Upper lobe of left lung (tissue), 6 donors: ENCODE measurements at places on chromosomes 6 and 20.

DNA sequence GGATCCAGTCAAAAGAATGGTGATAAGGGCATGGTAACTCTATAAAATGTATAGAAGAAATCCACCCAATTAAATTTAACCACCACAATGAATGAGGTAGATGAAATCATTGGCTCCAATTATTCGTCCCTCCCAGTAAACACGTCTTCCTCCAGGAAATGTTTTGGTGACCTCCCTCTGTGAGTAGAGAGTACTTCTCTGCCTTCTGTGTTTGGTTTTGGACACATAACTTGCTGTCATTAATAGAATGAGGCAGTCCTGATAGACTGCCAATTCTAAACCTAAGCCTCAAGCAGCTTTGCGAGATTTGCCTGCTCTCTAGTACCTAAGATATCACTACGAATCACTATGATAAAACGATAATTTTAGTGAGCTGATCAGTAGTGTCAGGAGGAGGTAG is 632.8 kb downstream of the HDGFL1 start:
- no peak for DNase-seq

- no peak for DNase-seq
Measured at GRCh38 chr6:123467392-123467791, 169.4 kb downstream of the TRDN start.

DNA sequence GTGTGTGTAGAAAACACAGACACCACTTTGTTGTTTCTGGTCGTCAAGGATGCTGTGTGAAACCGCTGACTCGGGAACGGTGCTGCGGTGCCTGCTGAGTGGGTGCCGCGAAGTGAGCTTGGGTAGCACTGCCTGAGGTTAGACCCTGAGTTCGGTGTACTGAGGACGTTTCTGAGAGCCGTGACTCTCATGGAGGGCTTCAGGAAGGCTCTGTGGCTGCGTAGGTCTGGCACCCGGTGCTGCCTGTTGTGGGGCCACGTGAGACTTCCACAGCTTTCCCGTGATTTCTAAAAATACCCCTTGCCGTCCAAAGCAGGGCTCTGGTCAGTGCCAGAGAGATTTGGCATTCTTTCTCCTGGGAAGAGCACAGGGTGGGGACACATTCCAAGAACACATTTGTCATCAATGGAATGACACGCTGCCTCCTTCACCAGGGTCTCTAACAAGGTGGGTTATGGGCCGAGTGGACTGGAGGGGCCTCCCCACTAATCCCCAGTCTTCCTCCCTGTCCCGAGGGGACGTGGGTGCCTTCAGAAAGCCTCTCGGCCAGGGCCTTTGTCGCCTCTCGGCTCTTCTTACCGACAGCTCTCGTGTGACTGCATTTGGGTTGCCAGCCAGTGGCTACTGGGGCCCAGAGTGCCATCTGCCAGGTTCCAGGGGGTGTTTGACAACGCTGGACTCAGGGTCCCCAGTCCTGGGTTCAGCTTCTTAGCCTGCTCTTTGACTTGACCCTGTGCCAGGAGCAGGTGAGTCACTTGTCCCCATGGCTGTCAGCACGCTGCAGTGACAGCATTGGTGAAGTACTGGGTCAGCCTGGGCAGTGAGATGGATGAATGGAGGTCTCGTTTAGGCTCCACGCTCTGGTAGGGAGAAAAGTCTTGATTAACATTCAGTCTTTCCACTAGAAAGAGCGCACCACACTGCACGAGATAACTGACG is 62.2 kb downstream of the SYNJ2 start:
- no peak for DNase-seq

DNA sequence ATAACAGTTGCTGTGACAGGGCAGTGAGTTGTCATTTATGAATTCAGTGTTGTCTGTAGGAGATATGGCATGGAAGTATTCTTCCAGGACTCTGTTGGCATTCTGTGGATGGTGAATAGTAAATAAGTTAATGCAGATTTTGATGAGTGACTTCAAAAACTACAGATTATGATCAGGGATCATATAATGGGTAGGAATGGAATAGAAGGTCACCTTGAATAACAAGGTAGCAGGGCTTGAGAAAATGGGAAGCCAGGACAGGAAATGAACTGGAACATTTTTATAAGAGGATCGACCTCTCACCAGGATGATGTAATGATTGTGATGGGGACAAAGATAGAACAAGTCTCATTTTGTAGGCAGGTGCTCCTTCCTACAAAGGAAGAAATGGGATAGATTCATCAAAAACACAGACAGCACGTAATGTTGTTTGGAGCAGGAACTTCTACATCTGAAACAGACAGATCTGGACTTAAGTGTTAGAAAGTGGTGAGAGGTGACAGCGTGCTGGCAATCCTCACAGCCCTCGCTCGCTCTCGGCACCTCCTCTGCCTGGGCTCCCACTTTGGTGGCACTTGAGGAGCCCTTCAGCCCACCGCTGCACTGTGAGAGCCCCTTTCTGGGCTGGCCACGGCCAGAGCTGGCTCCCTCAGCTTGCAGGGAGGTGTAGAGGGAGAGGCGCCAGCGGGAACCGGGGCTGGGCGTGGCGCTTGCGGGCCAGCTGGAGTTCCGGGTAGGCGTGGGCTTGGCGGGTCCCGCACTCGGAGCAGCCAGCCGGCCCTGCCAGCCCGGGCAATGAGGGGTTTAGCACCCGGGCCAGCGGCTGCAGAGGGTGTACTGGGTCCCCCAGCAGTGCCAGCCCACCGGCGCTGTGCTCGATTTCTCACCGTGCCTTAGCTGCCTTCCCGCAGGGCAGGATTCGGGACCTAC is 30.8 kb upstream of the SSR1 start:
- no peak for DNase-seq

DNA sequence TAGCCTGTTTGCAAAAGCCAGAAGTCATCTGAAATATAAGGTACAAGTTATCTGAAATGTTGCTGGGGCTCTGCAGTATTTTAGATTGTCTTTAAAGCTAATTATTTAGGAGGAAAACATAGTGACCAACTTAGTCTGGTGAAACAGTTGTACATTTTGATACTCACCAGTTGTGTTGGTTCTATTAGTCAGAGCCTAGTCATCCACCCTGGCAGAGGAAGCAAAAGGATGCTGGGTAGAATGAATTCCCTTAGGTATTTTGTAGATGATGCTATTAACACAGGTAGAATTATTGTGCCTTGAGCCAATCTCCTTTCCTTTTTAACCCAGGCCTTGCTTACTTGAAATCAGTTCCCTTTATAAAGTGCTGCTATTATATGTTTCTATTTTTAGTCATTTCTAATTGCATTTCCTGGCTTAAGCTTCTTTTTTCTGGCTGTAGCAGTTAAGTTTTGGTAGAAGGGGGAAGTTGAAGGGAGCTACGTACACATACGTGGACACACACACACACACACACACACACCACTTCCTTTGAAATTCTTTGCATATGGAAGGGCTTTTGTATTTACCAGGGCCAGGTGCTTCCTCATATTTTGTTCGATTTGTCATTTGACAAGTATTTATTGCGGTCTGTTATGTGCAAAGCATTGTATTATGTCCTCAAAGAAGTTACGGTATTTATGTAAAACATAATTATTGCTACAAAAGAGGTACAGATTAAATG is 82.4 kb downstream of the RTN4IP1 start:
- no peak for DNase-seq

DNA sequence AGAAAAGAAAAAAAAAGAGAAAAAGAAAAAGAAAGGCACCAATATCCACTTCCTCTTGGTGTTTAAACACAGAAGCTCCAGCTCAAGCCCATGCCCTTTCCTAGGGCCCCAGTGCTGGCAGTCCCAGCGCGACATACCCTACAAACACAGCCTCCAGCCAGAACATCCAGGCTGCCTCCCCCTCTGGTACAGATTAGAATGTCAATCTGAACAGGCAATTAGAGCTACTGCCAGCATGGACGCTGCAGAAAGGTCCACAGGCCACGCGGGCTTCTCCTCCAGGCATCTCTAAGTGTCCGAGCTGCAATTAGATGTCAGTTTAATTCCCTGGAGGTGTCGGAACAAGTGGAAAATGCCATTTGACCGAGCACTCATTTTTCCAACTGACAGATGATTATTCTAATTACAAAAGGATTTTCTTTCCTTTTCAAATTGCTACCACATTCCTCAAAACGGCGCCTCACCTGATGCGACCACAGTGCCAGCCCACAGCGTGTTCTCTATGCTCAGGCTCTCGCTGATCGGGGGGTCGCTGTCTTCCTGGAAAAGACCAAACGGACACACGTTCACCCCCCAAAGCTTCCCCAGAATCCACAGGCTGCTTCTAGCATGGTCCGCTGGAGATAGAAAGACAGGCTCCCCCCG is 79.5 kb downstream of the ATP9A start:
- DNase-seq: no peak

GRCh38 chr6:32212076-32212760 is 11.6 kb downstream of the NOTCH4 start:
- no peak for DNase-seq

DNA sequence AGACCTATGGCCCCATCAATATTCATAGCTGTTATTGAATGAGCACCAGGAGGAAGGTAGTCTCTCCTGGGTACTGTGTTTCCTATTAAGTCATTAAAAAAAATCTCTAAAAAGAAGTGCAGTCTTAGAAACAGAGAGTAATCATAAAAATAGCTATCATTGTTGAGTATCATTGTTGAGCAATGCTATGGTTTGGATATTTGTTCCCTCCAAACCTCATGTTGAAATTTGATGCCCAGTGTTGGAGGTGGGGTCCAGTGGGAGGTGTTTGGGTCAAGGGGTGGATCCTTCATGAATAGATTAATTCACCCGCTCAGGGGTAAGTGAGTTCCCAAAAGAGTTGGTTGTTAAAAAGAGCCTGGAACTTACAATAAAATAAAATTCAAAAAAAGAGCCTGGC is 88.1 kb upstream of the IYD start:
- no peak for DNase-seq

GRCh38 chr20:18585134-18585533 is 2.7 kb upstream of the DTD1 start:
- DNase-seq: no peak

DNA sequence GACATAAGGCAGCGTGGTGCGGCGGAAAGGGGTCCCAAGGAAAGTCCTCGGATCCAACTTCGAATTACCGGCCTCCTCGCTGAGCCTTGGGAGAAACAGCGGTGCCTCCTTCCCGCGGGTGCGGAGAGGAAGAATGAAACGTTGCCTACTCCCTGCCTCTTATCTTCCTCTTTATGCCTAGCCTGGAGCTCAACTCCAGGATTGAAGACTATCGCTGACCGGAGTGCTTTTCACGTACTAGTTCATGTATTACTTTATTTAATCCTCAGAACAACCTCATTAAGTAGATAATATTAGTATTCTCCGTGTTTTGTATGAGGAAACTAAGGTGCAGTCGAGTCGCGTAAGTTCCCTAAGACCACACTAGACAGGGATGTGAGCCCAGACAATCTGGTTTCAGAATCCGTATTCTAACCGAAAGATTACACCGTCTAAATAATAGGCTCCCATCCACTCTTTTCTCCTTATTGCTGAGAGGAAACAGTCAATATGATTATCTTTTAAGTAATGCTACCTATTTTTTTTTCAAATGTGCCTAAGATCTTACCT is 793 bp upstream of the PDSS2 start:
- DNase-seq: no peak

GRCh38 chr6:27294409-27294808 is 17.7 kb downstream of the POM121L2 start:
- DNase-seq: no peak
